ENCODE measurements at places on chromosomes 6 and 20. TPM values are rescaled to one million over a fixed set of nuclear protein-coding genes. Genes with fewer than 3 reads are reported as not detected.

DNA sequence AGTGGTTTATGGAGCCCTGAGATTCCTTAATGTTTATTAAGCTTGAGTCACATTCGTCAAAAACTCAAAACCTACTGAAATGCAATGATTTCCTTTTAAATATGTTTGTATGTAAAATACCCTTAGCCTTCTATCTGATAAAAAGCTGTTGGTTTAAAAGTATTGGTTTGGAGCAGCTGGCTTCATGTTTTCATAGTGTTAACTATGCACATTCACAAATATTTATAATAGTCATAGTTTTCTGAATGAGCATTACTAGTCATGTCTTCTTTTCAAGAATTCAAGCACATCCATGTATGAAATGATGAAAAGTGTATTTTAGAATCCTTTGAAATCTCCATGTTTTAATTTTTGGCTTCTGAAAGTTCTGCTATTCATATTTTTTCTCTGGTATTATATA, 558.6 kb downstream of the UTRN start:
- DNase-seq = no peak

DNA sequence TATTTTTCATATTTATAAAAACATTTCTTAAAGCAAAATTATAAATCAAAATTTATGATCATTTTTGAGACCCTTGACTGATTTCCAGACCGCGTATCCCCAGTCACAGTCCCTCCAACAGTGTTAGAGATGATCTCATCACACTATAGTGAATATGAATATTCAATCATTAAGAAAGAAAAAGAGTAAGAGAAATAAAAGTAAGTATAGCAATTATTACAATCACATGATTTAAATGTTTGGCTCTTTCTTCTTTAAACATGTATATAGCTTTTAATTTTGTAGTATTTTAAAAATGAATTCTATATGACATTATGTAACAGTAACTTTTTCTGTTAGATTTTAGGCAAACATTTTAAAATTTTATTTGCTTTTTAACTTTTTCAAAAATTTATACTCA, 438.3 kb downstream of the RFPL4B start:
- DNase-seq = no peak

GRCh38 chr20:50169329-50169823, 15.9 kb upstream of the PEDS1 start:
- no peak for DNase-seq

- no peak for DNase-seq
Measured at GRCh38 chr6:26218824-26219223, 131.6 kb downstream of the HFE start.

DNA sequence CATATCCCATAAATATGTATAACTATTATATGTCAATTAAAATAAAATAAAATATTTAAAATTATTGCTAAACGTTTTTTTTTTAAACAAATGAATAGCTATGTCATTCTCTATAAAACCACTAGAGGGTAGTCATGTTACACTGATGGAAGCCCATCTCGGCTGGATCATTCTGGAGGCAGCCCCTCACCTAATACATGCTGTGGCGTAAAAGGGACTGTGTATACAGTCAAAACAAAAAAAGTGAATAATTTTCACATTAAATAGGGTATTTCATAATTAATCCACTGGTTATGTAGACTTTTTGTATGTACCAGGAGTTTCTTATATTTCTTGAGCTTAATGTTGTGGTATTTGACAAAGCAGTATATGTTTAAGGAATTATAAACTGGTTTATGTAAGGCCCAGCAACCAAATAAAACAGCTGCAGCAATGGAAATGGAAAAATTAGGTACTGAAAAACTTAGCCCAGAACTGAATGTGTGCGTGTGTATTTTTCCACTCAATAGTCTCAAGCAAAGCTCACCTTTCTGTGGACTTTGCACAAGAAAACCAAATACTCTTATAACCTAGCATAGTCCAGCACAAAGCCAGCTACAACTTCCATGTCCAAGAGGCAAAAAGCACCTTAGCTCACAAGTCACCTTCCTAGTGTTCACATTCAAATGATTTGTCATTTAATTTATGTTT, 81.7 kb downstream of the COL9A1 start:
- peak; percentile 8 for DNase-seq

TRIM40 gene
- polyA plus RNA-seq = not detected

GRCh38 chr6:57294862-57295445, 22.5 kb upstream of the PRIM2 start:
- no peak for DNase-seq

DNA sequence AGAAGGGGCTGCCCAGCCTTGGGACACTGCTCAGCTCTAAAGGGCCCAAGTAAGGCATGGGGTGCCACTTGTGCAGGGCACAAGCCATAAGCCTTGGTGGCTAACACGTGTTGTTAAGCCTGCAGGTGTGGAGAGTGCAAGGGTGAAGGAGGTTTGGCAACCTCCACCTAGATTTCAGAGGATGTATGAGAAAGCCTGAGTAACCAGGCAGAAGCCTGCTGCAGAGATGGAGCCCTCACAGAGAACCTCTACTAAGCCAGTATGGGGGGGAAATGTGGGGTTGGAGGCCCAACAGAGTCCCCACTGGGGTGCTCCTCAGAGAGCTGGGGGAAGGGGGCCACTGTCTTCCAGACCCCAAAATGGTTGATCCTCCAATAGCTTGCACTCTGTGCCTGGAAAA, 32.6 kb downstream of the SERINC1 start:
- no peak for DNase-seq

GRCh38 chr6:52201493-52201892, 15.3 kb downstream of the IL17A start:
- peak; percentile 2 for DNase-seq

RRAGD gene
- 0.04 TPM for polyA plus RNA-seq

DNA sequence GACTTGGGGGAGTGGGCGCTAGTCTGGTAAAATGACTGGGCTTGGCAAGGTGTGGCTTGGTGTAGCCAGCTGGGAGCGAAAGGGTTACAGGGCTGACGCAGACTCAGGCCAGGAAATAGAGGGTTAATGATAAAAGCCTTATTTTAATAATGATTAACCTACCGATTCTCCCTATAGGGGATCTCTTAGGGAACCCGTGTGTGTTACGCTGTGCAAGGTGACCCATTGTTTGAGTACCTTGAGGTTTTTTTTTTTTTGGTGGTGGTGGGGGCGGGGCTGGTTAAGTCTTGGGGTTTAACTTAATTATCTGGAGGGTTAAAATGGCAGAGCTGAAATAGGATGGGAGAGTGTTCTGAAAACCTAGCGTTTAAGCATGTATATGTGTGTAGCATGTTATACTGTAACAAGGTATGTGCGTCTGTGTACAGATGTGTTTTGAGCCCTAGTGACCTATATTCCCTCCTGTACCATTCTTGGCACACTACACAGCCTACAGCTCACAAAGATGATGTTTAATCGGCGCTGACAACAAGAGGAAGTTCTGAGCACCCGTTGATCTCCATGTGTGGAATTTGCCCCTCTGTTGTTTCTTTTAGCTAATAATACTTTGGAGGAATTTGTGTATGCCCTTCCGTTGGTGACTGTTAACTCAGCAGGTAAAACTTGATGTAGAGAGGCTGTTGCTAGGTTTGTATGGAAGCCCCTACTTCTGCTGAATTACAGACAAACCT, 1.3 kb downstream of the CARMIL1 start:
- no peak for DNase-seq

- peak; percentile 54 for DNase-seq
Measured at GRCh38 chr20:24018796-24019195, 30.2 kb upstream of the GGTLC1 start.

C20orf141 gene
- polyA plus RNA-seq = not detected

GRCh38 chr6:63121166-63121565, 90.1 kb upstream of the FKBP1C start:
- DNase-seq = no peak

LRFN2 gene
- polyA plus RNA-seq = not detected

DNA sequence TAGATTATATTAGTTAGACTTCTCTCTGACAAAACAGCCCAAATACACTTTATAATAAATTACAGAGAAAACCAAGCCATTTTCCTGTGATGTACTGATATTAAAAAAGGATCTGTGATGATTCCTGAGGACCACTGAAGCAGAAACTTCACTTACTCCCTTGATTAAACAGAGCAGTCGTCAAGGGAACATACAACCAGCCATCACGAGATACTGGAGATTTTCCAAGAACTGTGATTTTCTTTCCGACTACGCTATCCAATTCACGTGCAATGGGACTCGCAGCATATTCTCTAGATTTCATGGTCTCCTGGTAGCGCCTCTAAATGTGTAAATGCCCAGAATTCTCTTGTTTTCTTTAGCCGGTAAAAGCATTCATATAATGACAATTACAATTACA, 377.4 kb downstream of the PHF3 start:
- no peak for DNase-seq

DNA sequence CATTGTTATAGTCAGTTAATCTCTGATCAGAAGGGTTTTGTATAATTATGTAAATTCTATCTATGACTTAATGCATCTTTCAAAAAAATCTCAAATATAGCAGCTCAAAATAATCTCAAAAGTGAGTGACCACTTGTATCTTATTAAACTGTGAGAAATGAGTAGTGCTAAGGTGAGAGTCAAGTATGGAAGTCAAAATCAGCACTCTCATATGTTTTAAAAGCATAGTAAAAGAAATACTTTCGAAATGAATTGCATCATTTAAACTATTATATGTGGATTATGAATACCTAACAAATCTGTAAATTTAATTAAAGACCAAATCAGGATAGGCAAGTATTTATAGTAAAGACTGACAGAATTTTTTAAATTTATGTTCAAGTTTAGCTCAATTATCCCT, 645.6 kb downstream of the PHF3 start:
- DNase-seq = no peak

DNA sequence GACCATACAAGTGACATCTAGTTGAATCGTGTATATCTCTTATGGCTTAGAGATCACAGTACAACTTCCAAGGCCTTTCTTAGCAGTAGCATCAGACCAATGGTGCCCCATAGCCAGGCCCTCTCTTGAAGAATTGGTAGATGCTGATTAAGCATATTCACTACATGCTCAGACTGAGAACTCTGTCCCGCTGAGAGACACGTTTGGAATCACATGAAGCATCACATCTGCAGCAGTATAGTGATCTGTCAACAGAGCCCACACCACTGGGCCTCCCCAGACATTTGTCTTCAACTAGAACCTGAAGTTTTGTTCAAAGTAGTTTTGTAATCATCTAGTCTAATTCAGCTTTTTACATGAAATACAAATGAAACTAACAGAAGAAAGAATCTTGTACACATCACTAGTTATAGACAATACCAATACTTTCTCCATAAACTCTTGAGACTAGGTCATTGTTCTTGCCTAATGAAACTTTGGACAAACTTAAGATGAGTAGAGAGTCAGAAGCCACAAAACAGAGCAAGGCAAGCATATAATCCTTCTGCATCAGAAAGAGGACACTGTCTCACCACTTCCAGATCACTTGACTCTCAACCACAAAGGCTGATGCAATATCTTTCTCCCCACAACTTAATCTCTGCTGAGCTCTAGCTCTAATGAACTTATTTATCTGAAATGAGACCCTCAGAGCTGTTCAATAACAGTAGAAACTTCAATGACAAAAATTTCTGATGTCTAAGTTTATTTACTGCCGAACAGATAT, 182.7 kb downstream of the TBX18 start:
- DNase-seq = peak; percentile 41

DNA sequence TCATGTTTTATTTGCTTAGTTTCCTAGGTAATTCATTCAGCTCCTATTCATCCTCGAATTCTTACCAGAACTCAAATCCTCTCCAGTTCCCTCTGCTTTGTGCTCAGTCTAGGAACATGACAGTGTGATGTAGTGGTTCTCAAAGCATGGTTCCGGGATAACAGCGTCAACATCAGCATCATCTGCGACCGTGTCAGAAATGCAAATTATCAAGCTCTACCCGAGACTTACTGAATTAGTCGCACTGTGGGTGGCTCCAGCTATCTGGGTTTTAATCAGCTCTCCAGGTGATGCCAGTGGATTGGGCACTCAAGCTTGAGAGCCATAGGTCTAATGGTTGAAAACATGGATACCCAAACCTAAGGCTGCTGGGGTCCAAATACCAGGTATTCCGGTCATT, 7.7 kb upstream of the STK35 start:
- no peak for DNase-seq

PSORS1C2 gene
- not detected for polyA plus RNA-seq

Data from foreskin keratinocyte (primary cell).